ENCODE measurements at places on chromosomes 3 and 15.
A peak's percentile ranks its signal among the peaks of the same experiment; 100 is the strongest.

GRCh38 chr3:133083395-133083794 lies 45.2 kb downstream of the TMEM108 start:
- no peak for DNase-seq

DNA sequence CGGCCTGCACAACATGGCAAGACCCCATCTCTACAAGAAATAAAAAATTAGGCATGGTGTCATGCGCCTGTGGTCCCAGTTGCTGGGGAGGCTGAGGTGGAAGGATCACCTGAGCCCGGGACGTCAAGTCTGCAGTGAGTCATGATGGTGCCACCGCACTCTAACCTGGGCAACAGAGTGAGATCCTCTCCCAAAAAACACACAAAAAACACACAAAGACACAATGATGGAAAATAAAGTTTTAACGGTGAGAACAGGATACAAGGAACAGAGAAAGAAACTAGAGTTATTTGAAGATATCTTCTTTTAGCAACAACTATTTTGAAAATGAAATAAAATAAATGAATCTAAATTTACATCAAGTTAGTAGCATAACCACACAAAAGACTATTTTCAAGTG lies 12.0 kb downstream of the CLASP2 start:
- DNase-seq, result no peak

DNA sequence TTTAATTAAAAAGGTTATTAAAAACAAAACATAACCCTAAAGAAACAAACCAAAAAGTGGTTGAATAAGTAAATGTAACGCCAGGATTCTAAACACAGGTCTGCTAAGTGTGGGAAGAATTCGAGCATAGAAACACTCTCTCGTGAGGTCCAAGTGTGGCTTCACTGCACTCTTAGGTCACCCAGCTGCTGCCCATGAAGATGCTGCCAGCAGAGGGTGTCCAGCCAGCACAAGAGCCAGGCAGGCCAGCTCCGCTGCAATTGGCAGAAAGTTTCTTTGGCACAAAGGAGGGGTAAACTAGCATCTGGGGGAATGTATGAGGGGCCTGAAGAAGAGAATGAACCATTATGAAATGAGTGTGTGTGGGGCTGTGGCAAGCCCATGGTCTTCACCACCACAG lies 215.7 kb upstream of the FEZF2 start:
- DNase-seq, result no peak

GRCh38 chr3:126135406-126136076 lies 44.8 kb downstream of the ALDH1L1 start:
- peak; percentile 8 for DNase-seq

- no peak for DNase-seq
Measured at GRCh38 chr3:39137991-39138803, 15.2 kb downstream of the CSRNP1 start.

All from activated B cell treated with CpG ODN at 0.5 μM for 24 hours (primary cell).